ENCODE measurements at places on chromosomes 6 and 20.

- no peak for DNase-seq
These were observed 96.1 kb upstream of the KCNG1 start for GRCh38 chr20:51118985-51119527.

DNA sequence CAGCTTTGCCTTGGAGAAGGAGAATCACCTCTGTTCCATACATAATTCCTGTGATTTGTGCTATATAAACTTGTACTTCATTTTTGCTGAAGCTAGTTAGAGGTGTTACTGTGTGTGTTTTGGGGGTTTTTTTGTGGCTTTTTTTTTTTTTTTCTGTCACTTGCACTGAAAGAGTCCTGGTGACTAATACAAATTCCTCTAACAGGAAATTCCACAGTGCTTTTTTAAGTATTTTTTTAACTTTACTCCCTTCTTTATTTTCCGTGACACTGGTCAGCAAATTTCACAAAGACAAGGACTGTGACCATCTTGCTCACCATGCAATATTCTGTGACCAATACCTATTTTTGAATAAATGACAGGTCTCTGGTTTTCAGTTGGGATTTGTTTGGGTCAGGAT is 110.5 kb downstream of the ISM1 start:
- no peak for DNase-seq

DNA sequence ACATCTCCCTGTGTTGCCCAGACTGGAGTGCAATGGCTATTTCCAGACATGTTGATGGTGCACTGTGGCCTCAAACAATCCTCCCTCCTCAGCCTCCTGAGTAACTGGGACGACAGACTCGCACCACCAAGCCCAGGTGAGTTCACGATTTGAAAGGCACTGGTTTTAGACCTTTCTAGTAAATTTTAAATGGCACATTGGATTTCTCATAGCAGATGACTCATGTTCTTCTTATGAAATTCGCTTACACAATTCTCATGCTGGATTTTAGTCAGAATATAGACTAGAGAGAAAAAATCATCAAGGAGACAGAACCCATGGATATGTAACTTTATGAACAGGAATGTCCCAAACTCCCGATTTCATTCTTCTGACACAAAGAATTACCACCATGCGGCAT is 18.1 kb upstream of the PXDC1 start:
- no peak for DNase-seq

- DNase-seq, result no peak
These were observed 7.2 kb downstream of the UTRN start for GRCh38 chr6:144292372-144292771.

DNA sequence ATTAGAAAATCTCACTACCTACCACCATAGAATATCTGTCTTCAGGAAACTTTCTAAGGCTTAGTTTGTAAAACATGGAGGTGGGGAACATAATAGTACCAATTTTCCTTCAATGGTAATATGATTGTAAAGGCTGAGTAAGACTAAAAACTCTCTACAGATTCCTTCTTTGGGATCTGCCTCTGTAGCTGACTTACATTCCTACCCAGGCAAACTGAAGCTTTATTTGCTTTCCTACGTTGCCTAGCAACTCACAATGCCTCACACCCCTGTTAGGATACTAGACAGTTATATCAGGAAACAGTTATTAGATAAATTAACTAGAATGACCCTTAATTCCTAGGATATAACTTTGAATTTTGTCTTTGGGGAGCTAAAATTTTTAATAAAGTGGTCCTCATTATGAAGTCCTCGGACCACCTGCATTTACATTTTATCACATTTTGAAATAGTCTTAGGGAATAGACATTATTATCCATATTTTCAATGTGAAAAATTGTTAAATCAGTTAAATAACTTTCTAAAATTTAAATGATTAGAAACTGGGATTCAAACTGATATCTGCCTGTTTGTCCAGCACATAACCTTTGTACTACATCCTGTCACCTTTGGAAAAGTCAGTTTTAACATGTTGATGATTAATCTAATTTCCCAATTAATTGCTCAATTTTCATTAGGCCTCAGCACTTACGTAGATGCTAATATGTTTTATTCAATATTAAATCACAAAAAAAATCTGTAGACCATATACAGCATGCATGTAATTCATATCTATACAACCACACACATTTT is 591.4 kb downstream of the RNF144B start:
- no peak for DNase-seq

DNA sequence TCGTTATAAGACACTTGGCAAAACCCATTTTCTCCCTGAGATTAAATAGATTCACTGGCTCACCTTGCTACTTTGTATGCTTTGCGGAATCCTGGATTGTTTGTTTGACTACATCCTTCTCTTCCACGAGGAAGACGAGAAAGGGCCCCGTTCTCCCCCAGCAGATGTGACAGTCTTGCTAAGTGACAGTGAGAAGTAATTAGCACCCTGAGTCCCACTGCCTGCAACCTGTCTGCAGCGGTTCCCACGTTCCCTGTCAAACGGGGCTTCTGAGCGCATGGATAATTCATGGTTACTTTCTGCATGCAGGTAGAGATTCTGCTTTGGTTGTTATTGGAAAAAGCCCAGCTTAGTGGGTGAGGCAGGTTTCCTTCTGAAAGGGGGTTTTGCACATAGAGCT is 163.7 kb downstream of the CDH26 start:
- no peak for DNase-seq

GRCh38 chr6:142906945-142907470 is 38.0 kb downstream of the HIVEP2 start:
- no peak for DNase-seq

GRCh38 chr20:51594236-51595057 is 51.9 kb upstream of the NFATC2 start:
- DNase-seq, result no peak

GRCh38 chr20:38866265-38867061 is 59.8 kb upstream of the FAM83D start:
- no peak for DNase-seq

DNA sequence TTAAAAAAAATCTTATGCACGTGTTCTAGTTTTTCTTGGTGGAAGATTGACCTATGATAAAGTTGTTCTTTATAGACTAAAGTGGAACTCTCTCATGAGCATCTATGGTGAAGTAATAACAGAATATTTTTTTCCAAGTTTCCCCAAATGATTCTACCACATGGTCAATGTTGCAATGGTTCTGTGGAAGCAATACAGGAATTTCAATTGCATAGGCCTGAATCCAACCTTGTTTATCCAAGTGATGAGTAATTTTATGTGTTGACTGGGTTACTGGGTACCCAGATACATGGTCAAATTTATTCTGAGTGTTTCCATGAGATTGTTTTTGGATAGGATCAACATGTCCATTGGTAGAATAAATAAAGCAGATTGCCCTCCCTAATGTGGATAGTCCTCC is 581.5 kb downstream of the MMUT start:
- no peak for DNase-seq

- peak; percentile 42 for DNase-seq
These were observed 14.7 kb downstream of the UCKL1 start for GRCh38 chr20:63941282-63942081.

DNA sequence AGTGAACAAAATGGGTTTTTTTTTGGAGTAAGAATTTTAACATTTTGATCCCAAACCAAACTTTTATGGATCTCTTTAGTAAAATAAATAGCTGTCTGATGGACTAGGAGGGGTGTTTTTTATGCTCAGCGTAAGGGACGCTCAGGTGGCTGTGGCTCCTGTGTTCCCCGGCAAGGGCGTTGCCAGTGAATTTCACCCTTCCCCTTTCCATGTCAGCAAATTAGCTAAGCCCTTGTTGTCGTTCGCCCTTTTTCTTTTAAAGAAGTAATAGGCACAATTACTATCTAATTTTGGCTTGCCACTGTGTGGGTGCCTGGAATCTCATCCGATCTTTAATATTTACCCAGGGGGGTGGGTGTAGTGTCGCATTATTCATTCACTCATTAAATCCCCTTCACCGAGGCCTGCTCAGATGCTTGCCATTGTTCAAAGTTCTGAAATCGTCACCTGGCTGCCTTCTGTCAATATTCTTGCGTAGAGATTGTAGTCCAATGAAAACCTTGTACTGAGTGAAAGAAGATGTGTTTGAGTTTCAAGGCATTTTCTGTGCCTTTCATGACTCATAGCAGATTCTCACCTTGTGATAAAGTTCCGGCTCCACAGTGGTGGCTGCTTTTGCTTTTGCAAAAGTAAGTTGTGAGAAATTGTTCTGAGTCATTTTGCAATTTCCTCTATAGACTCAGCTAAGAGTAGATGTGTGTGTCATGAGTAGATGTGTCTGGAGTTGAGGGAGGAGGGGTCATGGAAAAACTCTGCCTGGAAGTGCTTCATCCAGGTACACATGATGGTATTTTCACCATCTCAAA is 40.0 kb upstream of the CLDN20 start:
- peak; percentile 10 for DNase-seq

GRCh38 chr6:3957321-3957720 is 108.1 kb downstream of the FAM50B start:
- no peak for DNase-seq

GRCh38 chr6:134603561-134603960 is 285.6 kb upstream of the SGK1 start:
- no peak for DNase-seq

DNA sequence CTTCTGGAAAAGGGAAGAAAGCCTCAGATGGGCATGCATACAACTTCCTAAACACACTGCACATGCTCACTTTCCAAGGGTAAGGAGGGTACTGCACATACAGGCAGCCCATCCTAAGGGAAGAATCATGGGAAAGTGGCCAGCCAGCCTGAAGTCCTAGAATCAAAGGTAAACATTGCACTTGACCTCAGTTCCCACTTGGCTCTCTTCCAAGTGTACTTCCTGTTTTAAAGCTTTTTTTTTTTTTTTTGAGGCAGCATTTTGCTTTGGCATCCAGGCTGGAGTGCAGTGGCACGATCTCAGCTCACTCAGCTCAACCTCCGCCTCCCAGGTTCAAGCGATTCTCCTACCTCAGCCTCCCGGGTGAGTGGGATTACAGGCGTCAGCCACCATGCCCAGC is 225.3 kb upstream of the EPHA7 start:
- DNase-seq, result no peak

GRCh38 chr20:63843778-63844177 is 12.7 kb upstream of the ZBTB46 start:
- DNase-seq, result no peak

DNA sequence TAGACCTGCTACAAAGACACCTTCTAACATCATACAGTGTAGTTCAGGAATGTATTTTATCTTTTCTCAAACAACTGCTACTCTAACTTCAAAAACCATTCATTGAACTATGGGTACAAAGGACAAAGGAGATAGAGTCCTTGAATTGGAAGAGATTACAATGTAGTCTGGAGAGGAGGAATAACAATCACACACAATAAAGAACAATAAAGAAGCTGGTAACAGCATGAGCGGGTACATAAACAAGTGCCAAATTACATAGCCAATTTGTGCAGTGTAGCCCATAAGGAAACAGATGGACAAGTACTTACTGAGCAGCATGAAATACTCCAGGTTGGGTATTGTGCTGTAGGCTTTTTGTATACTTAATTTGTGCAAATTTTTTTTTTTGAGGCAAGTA is 44.3 kb downstream of the OSTM1 start:
- DNase-seq, result no peak

- DNase-seq, result no peak
These were observed 3.7 kb upstream of the OLIG3 start for GRCh38 chr6:137497721-137498463.

- no peak for DNase-seq
These were observed 1.9 kb upstream of the SRSF3 start for GRCh38 chr6:36592221-36592655.

- no peak for DNase-seq
These were observed 66.4 kb downstream of the STX11 start for GRCh38 chr6:144216668-144217218.

- no peak for DNase-seq
These were observed 97.3 kb downstream of the ANKRD60 start for GRCh38 chr20:58131151-58131550.

- DNase-seq, result no peak
These were observed 132.7 kb upstream of the TCF21 start for GRCh38 chr6:133756078-133756695.

- no peak for DNase-seq
These were observed 618.6 kb upstream of the FLRT3 start for GRCh38 chr20:14956026-14956425.

DNA sequence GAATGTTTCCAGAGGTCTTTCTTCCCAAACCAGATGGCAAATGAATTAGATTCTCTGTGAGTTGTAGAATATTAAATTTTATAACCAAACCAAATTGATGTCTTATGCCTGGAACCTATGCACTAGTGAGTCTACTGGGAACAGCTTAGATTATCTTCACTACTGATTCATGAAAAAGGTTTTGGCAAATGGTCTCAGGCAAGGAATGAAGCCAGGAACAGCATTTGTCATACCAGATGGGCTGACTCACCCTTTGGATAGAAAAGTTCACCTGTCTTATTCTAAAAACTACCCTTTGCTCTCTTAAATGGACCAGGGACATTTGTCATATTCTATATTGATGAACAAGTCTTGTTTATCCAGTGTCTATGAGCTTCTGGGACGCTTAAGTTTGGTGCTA is 135.4 kb upstream of the ECI2 start:
- no peak for DNase-seq

- DNase-seq, result no peak
These were observed 341.0 kb downstream of the ARHGAP18 start for GRCh38 chr6:129368970-129369369.

DNA sequence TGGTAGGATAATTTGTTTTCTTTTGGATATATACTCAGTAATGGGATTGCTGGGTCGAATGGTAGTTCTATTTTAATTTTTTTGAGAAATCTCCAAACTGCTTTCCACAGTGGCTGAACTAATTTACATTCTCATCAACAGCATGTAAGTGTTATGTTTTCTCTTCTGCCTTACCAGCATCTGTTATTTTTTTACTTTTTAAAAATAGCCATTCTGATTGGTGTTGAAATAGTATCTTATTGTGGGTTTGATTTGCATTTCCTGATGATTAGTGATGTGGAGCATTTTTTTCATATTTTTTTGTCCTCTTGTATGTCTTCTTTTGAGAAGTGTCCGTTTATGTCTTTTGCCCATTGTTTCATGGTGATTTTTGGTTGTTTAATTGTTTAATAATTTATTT is 11.9 kb downstream of the HINT3 start:
- DNase-seq, result no peak

- no peak for DNase-seq
These were observed 21.3 kb upstream of the RREB1 start for GRCh38 chr6:7086488-7086887.
